Naive thymus-derived CD8-positive, alpha-beta T cell (primary cell): ENCODE measurements at places on chromosomes 5 and 9. TPM values are rescaled to one million over a fixed set of nuclear protein-coding genes. Genes with fewer than 3 reads are reported as not detected.

GRCh38 chr9:76560481-76560922 lies 101.5 kb downstream of the GCNT1 start:
- DNase-seq, result no peak
- H3K4me3 ChIP-seq, result no peak overlapping the region
- no peaks in the 10 kb centered on the region for H3K27me3 ChIP-seq
- no peaks in the 10 kb centered on the region for H3K4me1 ChIP-seq
- H3K36me3 ChIP-seq, result no peaks in the 10 kb centered on the region

DNA sequence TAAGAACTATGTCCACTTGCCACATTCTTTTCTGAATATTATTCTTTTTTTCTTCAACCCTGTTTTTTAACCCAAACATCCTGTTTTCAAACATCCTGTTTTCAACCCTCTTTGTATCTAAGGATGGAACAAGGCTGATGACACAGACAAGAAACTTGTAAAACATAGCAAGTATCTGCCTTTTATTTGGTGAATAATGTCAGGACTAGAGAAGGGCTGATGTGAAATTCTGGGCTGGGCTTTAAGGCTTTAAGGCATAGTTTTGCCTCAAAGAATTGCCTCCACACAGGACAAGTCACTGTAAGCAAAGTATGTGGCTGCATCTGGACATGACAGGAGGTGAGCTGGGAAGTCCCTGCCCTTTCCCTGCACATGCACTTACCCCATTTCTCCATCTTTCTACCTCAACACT lies 42.5 kb upstream of the RIC1 start:
- no peak for DNase-seq
- peaks cover 39% of the 10 kb centered on the region for H3K4me1 ChIP-seq
- no peaks in the 10 kb centered on the region for H3K36me3 ChIP-seq
- peak overlapping the region; percentile 95 for H3K27ac ChIP-seq
- peak overlapping the region; percentile 42 for H3K4me3 ChIP-seq

DNA sequence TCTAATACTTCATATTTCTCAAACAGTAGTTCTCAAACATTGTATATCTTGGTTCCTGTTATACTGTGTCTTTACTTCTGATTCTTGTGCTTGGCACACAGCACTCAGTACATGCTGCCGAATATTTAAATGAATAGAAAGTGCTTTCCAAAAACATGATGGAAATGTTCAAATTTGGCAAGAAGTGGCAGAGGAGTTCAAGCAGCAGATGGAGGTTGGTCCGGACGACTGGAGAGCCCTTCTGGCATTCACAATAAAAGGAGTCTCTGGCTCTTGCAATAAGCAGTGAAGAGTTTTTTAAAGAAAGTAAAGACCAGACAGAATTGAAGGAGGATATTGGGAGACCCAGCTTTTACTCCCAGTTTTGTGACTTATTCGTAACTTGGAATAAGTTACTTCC lies 36.3 kb downstream of the TSTD2 start:
- no peak overlapping the region for H3K27ac ChIP-seq
- peaks cover 30% of the 10 kb centered on the region for H3K36me3 ChIP-seq
- no peak for DNase-seq
- H3K27me3 ChIP-seq, result no peaks in the 10 kb centered on the region
- peaks cover 5% of the 10 kb centered on the region for H3K4me1 ChIP-seq

- no peaks in the 10 kb centered on the region for H3K4me1 ChIP-seq
- DNase-seq, result no peak
- H3K27me3 ChIP-seq, result peaks cover 2% of the 10 kb centered on the region
- no peaks in the 10 kb centered on the region for H3K36me3 ChIP-seq
Observed at GRCh38 chr9:18189871-18190670, 283.9 kb upstream of the ADAMTSL1 start.

- peak overlapping the region; percentile 88 for H3K27ac ChIP-seq
- peak; percentile 51 for DNase-seq
- peak overlapping the region; percentile 62 for H3K4me3 ChIP-seq
- H3K4me1 ChIP-seq, result peaks cover 24% of the 10 kb centered on the region
Observed at GRCh38 chr5:50749873-50750272, 83.4 kb downstream of the PARP8 start.

- H3K27ac ChIP-seq, result peak overlapping the region; percentile 41
- peaks cover 7% of the 10 kb centered on the region for H3K36me3 ChIP-seq
- H3K4me1 ChIP-seq, result peaks cover 21% of the 10 kb centered on the region
- H3K27me3 ChIP-seq, result no peaks in the 10 kb centered on the region
- H3K4me3 ChIP-seq, result peak overlapping the region; percentile 69
Observed at GRCh38 chr9:85610074-85610860, 131.5 kb downstream of the AGTPBP1 start.

SLC24A2 gene
- total RNA-seq, result not detected

DNA sequence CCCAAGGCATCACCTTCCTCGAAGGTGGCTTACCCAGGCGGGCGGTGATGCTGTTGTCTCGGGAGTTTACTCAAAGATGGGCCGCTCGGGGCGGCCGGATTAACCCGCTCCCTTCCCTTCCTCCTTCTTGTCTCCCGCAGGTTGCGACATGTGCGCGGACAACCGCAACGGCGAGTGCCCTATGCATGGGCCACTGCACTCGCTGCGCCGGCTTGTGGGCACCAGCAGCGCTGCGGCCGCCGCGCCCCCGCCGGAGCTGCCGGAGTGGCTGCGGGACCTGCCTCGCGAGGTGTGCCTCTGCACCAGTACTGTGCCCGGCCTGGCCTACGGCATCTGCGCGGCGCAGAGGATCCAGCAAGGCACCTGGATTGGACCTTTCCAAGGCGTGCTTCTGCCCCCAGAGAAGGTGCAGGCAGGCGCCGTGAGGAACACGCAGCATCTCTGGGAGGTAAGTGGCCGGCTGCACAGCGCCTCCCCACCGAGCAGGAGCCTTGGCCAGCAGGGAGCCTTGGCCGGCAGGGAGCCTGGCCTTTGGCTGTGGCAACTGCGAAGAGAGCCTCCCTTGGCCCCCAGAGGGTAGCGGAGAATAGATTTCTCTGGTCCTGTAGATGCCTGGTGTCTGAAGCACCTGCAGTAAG lies 10.6 kb downstream of the PRDM6 start:
- peaks cover 31% of the 10 kb centered on the region for H3K27me3 ChIP-seq
- no peak overlapping the region for H3K4me3 ChIP-seq
- no peak for DNase-seq

PGM5 gene
- total RNA-seq, result not detected

CCDC127 gene
- 8.4 TPM for total RNA-seq

DNA sequence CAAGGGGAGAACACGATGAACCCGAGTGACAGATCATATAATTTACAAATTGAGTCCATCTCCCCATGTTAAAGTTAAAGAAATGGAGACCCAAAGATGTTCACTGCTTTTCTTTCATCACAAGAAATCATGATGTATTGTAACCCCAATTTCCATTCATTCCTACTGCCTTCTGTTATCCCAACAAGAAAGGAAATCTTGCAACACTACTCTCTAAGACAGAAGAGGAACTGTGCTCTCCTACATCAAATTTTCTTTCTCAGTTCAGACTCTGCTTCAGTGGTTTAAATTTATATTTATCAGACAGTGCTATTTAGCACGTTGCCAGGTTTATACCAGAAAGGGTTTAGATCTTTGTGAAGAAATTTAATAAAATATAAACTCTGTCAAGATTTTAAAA lies 83.8 kb upstream of the RASA1 start:
- no peaks in the 10 kb centered on the region for H3K36me3 ChIP-seq
- H3K4me1 ChIP-seq, result peaks cover 11% of the 10 kb centered on the region

GRCh38 chr5:95734906-95735305 lies 3.8 kb downstream of the RHOBTB3 start:
- H3K4me1 ChIP-seq, result peaks cover 13% of the 10 kb centered on the region
- no peak overlapping the region for H3K27ac ChIP-seq
- H3K27me3 ChIP-seq, result peaks cover 20% of the 10 kb centered on the region
- no peak overlapping the region for H3K4me3 ChIP-seq
- DNase-seq, result no peak
- no peaks in the 10 kb centered on the region for H3K36me3 ChIP-seq

DNAJC21 gene
- total RNA-seq, result 62.6 TPM

- H3K4me3 ChIP-seq, result no peak overlapping the region
- no peaks in the 10 kb centered on the region for H3K27me3 ChIP-seq
- peaks cover 23% of the 10 kb centered on the region for H3K4me1 ChIP-seq
- no peak for DNase-seq
- H3K36me3 ChIP-seq, result peaks cover 7% of the 10 kb centered on the region
Observed at GRCh38 chr5:134656690-134657089, 8.1 kb downstream of the SEC24A start.

- H3K4me3 ChIP-seq, result no peak overlapping the region
- no peaks in the 10 kb centered on the region for H3K27me3 ChIP-seq
- H3K27ac ChIP-seq, result no peak overlapping the region
- peaks cover 17% of the 10 kb centered on the region for H3K36me3 ChIP-seq
- no peak for DNase-seq
- H3K4me1 ChIP-seq, result peaks cover 13% of the 10 kb centered on the region
Observed at GRCh38 chr9:33272061-33272460, 7.2 kb downstream of the CHMP5 start.

HSPB3 gene
- not detected for total RNA-seq
